Caco-2 (cell line): ENCODE measurements at places on chromosomes 5 and 9. TPM values are rescaled to one million over a fixed set of nuclear protein-coding genes. Genes with fewer than 3 reads are reported as not detected.
A peak's percentile ranks its signal among the peaks of the same experiment; 100 is the strongest.

- no peak for DNase-seq
These were observed 41.6 kb upstream of the TMEM215 start for GRCh38 chr9:32741706-32742105.

GRCh38 chr5:7393921-7394799 lies 1.8 kb upstream of the ADCY2 start:
- no peak for DNase-seq

DNA sequence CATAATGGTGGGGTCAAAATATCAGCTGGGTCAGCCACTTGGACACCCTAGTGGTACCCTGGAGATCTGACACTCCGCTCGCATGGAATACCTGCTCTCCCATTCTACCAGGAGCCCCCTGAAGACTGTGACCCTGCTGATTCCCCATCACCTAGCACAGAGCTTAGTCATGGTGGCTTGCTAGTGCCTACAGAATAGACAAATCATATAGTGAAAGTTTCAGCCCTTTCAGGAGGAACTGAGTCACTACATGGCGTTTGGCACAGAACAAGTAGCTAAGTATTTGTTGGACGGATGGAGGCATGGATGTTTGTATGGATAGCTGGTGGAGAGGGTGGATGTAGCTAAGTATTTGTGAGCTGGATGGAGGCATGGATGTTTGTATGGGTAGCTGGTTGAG lies 65.3 kb downstream of the LMX1B start:
- no peak for DNase-seq

DNA sequence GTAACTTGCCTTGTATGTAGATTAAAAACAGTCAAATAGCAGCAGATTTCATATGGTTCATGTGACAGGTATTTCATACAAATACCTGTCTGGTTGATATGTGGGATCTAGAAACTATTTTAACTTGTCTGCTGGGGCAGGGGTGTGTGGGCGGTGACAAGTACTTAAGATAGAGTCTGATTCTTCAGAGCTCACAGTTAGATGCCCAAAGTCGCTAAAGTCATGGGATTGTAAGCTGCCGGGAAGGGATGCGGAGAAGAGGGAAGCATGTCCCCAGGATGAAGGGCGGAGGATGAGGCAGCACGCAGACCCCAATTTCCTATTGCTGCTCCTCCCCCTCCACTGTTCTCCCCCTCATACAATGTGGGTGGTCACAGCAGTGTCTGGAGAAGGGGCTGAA lies 13.3 kb downstream of the ANXA6 start:
- DNase-seq: no peak

DNA sequence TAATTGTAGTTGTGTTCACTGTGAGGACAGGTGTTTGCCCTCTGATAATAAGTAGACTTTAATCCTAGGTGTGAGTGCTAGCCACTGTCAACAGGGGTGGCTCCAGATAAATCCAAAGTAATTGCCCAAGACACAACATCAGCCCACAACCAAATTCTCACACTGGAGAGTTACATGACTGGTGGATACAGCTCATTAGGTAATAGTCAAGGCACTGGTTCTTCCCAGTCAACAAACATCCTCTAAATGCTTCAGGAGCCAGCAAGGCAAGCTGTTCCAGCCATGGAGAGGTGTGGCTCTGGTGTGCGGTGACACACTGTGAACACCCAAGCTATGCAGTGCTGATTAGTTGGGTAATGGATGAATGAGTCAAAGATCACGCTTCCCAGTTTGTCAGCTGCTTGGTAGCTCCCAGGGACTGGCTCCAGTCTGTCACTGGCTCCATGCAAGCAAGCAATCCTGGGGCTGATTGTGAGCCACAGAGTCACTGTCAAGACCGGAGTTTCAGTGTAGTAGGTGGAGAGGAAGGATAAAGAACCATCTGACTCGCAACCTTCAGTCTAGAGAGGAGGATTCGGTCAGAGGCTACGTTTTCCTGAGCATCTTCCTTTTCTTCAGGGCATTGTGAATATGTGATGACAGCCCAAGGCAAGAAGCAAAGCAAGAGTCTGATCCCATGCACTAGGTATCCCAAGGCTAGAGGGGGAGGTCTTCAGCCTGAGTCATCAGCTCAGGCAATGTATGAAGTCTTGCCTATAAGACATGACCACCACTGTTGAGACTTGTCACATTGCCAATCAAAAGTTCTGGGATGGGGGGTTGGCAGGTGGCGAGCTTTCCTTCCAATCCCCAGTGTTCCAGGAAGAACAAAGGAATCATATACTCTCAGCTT lies 63.1 kb downstream of the UGCG start:
- peak; percentile 84 for DNase-seq

DNA sequence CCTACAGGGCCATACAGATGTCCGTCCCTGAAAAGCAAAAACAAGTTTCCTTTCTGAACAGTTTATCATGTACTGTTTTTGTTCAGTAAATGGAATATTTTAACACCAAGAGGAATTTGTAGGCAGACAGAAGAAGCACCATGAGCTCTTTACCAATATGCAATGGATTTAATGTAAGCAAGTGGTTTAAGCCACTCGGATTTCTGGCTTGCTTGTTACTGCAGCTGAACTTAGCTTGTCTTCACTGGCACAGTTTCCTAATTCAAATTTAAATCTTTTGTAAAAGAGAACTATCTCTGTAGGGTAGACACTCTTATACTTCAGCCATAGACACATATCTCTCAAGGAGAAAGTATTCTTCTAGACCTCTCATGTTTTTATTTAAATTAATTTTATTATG lies 12.7 kb upstream of the EBF1 start:
- DNase-seq: no peak

DNA sequence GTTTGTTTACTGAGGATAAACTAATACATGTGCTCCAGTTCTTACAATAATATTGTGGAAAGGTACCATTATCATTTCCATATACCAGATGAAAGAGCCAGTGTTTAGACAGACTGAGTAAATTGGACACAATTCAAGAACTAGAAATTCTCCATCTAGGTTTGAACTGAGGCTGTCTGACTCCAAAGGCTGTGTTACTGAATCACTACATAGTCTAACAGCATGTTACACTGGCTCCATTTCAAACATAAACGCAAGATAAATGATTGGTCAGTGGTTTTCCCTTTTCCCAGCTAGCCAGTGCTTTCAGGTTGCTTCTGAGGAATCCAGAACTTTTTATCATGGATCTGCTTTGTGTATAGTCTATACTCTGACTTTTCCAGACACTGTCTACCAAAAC lies 8.1 kb downstream of the SPDL1 start:
- no peak for DNase-seq

PLPP7 gene
- total RNA-seq: 0.11 TPM in 1 of 2 replicates, not detected in the other

GRCh38 chr5:77425420-77425819 lies 66.7 kb downstream of the WDR41 start:
- no peak for DNase-seq

TLR4 gene
- total RNA-seq: not detected in 2 replicates

DNA sequence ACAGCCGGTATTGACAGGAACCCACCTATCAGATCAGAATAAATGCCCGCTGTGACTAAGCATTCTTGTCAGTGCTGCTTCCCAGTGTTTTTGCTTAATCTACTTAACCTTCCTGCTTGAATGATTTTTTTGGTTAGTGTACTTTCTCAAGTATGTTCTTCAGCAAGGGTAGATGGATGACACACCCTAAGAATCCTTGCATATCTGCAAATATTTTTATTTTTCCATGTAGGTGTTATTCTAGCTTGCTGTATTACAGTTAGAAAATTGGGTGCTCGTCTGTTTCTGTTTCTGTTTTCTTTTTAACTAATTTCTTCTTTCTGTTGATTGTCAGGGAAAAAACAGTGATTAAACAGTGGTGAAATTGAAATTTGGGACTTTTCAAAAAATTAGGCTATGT lies 64.5 kb downstream of the SEC61B start:
- no peak for DNase-seq

GRCh38 chr5:117652958-117653280 lies 1078.3 kb upstream of the SEMA6A start:
- DNase-seq: no peak

DNA sequence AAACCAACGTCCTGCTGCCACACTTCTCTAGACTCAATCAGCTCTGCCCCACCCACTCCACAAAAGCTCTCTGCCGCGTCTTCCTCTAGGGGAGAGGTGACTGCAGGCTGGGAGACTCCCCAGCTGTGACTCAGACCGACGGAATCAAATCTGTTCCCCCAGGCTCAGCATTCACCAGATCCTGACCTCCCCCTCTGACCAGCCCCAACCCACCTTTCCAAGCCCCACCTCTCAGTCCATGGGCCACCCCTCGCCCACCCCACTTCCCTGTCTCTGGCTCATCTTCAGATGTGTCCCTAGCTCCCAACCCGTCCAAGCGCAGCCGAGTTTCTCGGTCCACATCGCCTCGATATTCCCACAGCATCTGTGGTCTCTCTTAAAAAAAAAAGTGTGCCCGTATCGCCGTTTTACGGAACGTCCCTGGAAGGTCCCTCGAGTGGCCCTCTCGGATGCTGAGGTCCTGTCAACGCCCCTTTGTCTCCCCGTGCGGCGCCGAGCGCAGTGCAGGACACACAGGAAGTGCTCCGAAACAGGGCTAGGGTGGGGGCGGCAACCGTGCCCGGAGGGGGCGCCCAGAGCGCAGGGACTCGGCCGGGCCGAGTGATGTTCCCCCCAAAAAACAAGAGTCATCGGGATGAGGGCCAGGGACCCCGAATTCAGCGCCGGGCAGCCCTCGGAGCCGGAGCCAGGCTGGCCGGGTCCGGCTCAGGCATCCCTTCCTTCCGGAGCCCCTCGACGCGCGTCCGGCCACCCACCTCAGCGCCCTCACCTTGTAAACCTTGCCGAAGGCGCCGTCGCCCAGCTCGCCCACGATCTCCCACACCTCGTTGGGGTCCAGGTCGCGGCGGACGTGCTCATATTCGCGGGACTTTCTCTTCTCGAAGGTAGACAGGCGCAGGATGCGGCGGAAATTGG lies 649 bp downstream of the STK10 start:
- peak; percentile 49 for DNase-seq

FOXD4 gene
- 0.56 and 0.93 TPM in 2 replicates for total RNA-seq

GRCh38 chr9:72365525-72366256 lies 683 bp upstream of the ZFAND5 start:
- DNase-seq: peak; percentile 18

GRCh38 chr5:134204575-134204974 lies 21.3 kb downstream of the PPP2CA start:
- no peak for DNase-seq

DNA sequence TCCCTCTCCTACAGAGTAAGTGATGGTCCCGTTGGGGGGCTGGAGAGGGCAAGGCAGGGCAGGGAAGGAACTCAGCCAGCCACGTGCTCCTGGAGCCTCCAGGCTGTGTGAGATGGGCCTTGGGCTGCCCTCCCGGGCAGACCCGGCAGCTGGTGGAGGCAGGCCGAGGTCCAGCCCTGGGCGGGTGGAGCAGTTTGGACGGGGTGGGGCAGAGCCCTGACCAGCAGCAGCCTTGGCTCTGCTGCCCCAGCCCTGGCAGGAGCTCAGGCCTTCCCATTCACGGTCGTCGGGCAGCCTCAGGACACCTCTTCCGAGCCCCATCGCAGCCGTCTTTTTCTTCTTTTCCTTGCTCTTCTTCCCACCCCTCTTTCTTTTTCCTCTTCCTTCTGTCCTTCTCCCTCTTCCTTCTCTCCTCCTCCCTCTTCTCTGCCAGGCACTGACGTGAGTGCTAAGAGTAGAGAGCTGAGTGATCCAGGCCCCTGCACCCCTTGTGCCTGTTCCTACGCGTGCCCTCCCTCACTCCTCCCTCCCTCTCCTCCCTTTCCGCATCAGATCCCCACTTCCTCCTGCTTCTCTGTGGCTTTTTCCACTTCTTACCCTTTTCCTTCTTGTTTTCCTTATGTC lies 42.8 kb downstream of the AMBP start:
- DNase-seq: no peak

GRCh38 chr5:57164124-57164523 lies 9.7 kb upstream of the GPBP1 start:
- DNase-seq: no peak

DNA sequence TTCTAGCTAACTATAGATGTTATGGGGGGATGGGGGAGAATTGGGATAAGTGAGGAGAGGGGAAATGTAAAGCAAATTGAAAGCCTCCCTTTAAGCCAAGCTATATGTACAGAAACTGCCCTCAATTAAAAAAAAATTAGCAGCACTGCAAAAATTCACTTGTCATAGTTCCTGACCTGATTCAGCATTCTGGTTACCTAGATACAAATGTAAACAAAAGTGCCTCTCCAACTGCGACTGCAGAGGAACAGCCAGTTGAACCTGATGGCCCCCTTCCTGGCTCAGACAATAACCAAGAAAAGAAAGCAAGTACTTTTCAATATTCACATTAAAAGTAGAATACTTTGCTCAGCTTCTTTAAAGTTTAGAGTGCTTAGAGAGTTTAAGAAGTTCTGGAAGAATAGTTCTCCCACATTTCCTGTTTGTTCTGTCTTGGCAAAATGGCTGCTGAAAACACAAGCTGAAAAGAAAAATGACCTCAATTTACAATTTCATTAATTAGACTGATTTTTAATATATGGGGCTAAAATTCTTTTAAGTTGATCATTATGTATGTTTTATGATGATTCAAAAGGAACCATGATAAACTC lies 1.5 kb downstream of the FAM81B start:
- no peak for DNase-seq

DNA sequence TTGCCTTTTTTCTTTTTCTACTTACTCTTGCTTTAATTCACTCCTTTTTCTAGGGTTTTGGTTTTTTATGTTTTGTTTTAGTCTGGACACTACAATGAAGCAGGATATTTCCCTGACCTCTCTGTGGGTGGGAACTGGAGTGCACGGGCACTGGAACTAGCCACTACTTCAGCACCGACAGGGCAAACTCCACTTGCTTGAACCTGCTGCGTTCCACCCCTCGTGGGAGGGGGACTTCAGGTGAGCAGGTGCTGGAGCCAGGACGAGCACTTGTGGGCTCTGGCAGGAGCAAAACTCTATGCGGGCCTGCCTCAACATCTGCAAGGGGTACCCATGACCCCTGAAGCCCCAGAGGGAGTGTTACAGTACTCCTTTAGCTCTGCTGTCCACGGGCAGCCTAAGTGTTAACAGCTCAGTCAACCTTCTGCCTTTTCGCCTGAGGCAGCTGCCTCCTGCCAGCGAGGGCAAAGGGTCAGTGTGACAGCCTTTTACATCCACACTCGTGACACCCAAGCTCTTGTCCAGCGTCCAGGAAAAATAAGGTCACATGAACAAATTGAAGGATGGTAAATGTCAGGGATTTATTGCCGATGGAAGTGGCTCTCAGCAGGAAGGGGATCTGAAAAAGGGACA lies 144.1 kb upstream of the NFIL3 start:
- DNase-seq: peak; percentile 38

SLC6A18 gene
- total RNA-seq: not detected in 2 replicates

NPDC1 gene
- total RNA-seq: 44.1 and 49.2 TPM in 2 replicates

DNA sequence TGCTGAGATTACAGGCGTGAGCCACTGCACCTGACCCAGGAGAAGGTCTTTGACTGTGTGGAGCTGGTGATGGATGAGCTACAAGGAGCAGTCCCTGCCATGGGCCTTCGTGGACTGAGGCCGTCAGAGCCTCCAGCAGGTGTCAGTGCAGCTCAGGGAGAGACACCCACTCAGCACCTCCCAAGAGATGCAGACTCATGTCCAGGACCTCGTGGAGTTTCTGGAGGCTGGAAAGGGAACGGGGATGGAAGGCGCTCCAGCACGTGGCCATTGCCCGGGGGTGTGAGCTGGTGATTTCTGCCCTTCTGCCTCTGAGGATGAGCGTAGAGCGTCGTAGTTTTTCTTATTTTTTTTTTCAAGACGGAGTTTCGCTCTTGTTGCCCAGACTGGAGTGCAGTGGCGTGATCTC lies 9.5 kb downstream of the TOR4A start:
- DNase-seq: peak; percentile 89
